Activated CD8-positive, alpha-beta T cell treated with anti-CD3 and anti-CD28 coated beads for 36 hours (primary cell): ENCODE measurements at places on chromosomes 16 and 17. TPM values are rescaled to one million over a fixed set of nuclear protein-coding genes. Genes with fewer than 3 reads are reported as not detected.

- H3K27me3 ChIP-seq, result peaks cover 3% of the 10 kb centered on the region
- no peaks in the 10 kb centered on the region for H3K4me1 ChIP-seq
- H3K27ac ChIP-seq, result no peak overlapping the region
- no peak overlapping the region for H3K4me3 ChIP-seq
These were observed 18.2 kb upstream of the CMTM4 start for GRCh38 chr16:66714654-66715307.

GRCh38 chr17:54968988-54969332, 395 bp downstream of the STXBP4 start:
- peak; percentile 50 for DNase-seq
- H3K27me3 ChIP-seq, result no peaks in the 10 kb centered on the region
- peaks cover 6% of the 10 kb centered on the region for H3K36me3 ChIP-seq
- H3K4me3 ChIP-seq, result no peak overlapping the region
- peaks cover 31% of the 10 kb centered on the region for H3K4me1 ChIP-seq

GRCh38 chr16:89581861-89582563, 6.5 kb downstream of the CPNE7 start:
- H3K27me3 ChIP-seq, result peaks cover 2% of the 10 kb centered on the region
- H3K27ac ChIP-seq, result no peak overlapping the region
- peaks cover 2% of the 10 kb centered on the region for H3K36me3 ChIP-seq
- no peak for DNase-seq

DNA sequence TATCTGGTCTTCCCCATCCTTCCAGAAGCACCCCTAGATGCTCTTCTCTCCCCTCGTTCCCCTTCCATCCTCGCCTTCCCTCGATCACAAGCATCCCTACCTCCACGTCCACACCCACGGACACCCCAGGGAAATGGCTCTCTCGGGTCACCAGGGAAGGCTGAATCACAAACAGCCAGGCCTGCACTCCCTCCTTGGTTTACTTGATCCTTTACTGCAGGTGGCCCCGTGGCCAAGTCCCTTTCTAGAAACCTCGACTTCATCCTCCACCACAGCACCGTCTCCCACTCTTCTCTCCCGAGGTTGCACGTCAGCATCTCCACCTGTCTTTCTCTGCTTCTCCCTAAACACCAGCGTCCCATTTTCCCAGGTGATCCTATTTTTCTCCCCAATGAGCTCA, 6.5 kb upstream of the RBFOX3 start:
- no peaks in the 10 kb centered on the region for H3K36me3 ChIP-seq
- H3K27ac ChIP-seq, result no peak overlapping the region
- H3K4me1 ChIP-seq, result no peaks in the 10 kb centered on the region
- no peak for DNase-seq
- peaks cover 11% of the 10 kb centered on the region for H3K27me3 ChIP-seq

The WWP2 gene
- 30.7 TPM for total RNA-seq
